Erythroblast (primary cell): ENCODE measurements at places on chromosomes 5 and 9.

GRCh38 chr9:95302479-95302878, 15.0 kb downstream of the FANCC start:
- DNase-seq = no peak

DNA sequence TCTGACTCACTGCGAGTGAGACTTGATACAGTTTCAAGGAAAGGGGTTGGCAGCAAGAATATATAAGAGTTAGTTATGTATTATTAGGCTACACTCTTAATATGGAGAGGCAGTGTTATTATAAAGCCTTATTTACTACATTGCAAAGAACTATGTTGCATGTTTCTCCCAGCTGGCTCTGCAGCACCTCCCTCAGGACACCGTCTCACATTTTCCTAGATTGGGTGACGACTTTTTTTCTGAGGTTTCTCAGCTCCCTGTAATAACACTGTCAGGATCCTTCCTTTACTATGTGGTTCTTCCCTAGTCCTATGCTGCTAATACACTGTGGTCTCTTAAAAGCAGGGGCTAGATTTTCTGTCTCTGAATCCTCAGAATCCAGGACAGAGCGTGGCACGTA, 153.7 kb downstream of the INSYN2B start:
- DNase-seq = no peak

DNA sequence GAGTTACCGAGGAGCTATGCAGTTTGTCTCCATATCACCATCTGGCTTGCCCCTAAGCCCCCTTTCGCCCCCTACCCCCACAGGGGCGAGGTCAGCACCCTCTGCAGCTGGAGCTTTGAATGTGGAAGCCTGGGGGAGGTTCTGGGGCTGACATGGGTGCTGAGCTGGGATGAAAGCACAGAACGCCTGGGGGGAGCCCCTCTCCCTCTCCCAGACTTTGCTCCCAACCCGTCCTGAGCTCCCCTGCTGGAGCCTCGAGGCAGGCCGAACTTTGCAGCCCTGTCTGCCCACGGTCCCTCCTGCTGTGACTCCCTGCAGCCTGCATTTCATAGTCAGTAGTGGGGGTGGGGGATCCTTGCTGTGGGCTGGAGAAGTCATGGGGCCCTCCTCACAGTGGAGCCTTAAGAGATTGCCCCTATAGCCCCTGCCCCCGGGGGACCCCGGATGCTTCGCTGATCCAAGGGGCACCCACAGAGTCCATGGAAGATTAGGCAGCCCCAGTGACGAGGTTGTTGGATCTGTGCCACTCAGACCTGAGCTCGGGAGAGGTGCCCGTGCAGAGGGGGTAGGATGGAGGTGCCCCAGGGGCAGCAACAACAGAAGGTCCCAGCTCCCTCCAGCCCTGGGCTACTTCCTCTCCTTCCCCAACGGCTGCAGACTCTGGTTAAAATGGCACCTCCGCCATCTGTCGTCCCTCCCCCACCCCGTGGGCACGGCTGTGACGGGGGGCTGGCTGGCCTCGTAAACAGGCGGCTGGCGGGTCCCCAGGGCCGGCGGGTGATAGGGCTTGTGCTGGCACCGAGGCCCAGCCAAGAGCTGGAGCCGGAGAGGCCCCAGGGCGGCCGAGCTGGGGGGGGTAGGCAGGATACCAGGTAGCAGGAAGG, 162.0 kb downstream of the C9orf50 start:
- no peak for DNase-seq

DNA sequence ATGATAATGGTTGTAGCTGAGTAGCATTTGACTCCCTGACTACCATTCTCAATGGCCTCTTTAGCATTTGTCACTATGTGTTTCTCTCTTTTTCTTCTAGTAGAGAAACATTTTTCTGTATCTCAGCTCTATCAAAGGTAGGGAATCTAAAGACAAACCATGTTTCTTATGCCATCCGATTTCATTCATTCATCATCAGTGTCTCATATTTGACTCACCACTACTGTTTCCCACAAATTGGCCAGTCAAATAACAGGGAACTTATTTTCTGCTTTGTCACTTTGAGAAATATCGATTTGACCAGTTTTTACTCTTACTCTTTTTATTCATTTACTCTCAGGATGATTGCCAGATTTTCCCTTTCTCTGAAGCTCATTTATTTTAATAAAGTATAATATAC, 282.3 kb downstream of the TMEM167A start:
- DNase-seq = no peak

GRCh38 chr5:29460971-29461559, 1732.4 kb upstream of the CDH6 start:
- DNase-seq = no peak

- DNase-seq = no peak
These were observed 21.2 kb upstream of the UNC5A start for GRCh38 chr5:176788941-176789872.

- DNase-seq = no peak
These were observed 272.8 kb downstream of the DOCK8 start for GRCh38 chr9:487429-487828.

DNA sequence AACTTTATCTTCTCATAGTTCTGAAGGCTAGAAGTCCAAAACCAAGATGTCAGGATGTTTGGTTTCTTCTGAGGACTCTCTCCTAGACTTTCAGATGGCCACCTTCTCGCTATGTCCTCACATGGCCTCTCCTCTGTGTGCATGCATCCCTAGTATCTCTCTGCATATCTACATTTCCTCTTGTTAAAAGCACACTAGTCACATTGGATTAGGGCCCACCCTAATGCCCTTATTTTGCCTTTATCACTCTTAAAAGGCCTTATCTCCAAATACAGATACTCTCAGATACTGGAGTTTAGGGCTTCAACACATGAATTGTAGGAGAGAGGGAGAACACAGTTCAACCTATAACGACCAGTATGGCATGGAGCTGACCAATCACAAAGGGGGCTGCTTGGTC, 151.7 kb downstream of the PRELID2 start:
- peak; percentile 51 for DNase-seq

GRCh38 chr9:105757496-105758251, 63.3 kb downstream of the TMEM38B start:
- DNase-seq = no peak
